GM12864 (cell line): ENCODE measurements at places on chromosomes 16 and 17.

DNA sequence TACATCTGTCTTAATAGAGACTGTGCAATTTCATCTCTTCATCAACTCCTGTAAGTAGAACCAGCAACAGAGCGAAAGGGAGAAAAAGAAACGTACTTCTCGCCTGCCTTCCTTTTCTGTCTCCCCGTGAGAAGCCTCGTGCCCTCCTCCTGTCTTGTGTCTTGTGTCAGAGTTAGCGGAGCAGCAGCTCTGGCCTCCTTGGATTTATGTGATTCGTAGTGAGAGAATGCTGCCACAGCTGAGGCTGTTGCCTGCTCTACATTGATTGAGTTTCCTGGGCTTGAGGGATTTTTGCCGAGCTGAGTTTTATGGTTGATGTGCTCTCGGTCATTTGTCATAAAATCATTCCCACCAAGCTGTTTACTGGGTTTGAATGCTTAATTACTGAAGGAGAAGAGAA is 579.1 kb upstream of the RBFOX1 start:
- DNase-seq, result no peak

DNA sequence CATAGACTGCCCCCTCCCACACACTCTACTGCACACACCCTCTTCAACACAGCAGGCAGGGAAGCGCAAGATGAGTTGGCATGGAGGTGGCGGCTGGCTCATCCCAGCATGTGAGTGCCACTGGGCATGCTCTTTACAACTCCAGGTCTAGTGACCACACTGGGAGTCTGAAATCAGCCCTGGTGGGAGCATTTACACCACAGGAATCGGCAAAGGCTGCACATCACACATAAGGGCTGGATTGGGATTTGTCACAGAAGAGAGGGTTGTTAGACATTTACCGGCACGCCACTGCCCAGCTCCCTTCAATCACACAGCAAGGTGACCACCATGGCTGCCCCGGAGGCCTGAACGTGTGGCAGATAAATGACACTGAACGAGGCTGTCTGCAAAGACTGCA is 49.4 kb downstream of the ENGASE start:
- no peak for DNase-seq

DNA sequence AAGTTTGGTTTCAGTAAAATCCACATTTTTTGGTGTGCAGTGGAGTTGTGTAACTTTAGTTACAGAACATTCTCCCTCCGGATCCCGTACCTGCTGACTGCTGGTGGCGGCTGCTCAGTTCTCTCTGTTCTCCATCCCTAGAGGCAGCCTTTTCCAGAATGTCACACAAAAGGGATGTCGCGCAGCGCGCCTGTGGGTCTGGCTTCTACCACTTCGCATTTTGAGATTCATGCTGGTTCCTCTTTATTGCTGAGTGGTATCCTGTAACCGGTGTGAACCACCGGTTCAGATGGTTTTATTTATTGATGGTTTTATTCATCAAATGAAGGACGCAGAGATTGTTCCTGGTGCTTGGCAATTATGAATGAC is 981 bp upstream of the CEP131 start:
- no peak for DNase-seq

GRCh38 chr16:12547608-12547922 is 256.1 kb downstream of the CPPED1 start:
- no peak for DNase-seq

- no peak for DNase-seq
Observed at GRCh38 chr17:42279776-42280630, 3.8 kb upstream of the STAT5B start.

DNA sequence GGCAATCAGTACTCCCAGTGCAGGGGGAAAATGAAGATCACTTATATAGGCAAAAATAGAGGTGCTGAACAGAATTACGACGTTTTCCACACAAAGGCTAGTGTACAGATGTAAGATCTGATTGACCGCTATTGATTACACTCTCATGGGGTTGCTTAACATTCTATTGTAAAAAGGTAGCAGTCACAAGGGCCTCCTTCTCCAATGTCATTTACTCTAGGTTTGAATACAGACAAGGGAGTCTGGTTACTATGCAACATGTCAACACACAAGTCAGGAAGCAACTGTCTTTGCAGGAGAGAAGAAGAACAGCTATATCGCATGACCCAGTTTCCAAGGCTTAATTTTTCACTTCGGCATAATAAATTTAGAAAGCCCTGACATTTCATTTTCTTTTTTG is 7.9 kb downstream of the KRT37 start:
- no peak for DNase-seq

- no peak for DNase-seq
Observed at GRCh38 chr16:967077-967541, 3.7 kb downstream of the LMF1 start.

GRCh38 chr16:21646091-21646490 is 6.3 kb downstream of the IGSF6 start:
- no peak for DNase-seq

DNA sequence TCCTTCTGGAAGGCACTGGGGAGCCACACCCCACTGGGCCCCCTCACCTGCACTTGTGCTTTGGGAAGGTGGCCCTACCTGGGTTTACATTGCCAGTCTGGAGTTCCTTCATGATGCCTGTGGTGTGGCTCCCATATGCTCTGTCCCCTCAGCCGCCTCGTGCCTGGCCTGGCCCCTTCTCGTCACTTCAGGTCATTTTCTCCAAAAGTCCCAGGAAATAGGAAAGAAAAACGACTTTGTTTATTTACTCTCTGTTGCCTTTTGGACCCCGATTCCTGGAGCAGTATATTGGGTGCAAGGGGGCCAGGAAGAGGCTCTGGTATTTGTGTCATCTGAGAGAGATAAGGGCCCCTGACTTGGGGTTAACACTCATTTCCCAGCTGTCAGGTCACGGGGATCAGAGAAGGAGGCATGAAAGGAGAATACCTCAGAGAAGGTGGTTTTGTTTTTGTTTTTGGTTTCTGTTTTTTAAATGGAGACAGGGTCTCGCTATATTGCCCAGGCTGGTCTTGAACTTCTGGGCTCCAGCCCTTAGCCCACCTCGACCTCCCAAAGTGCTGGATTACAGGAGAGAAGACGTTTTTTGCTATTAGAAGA is 4.7 kb downstream of the SOCS3 start:
- no peak for DNase-seq

DNA sequence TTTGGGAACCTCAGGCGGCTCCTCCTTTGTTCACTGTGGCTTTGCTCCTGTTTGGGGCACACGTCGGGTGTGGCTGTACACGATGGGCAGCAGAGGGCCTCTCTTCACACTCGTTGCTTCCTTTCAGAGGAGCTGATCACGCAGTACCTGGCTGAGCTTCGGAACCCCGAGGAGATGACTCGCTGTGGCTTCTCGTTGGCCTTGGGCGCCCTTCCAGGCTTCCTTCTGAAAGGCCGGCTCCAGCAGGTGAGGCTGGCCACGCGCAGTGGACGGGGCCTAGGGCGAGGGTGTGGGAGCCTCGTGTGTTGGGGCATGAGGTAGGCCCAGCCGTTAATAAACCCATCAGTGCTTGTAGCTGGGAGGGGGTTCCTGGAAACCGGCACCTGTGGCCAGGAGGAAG is 85.0 kb upstream of the ZNF750 start:
- no peak for DNase-seq

GRCh38 chr17:65057531-65058090 is 1.1 kb upstream of the GNA13 start:
- DNase-seq, result no peak

- no peak for DNase-seq
Observed at GRCh38 chr16:27223701-27224100, 20.4 kb downstream of the KDM8 start.

GRCh38 chr16:80968386-80969113 is 38.1 kb downstream of the CMC2 start:
- DNase-seq, result no peak

DNA sequence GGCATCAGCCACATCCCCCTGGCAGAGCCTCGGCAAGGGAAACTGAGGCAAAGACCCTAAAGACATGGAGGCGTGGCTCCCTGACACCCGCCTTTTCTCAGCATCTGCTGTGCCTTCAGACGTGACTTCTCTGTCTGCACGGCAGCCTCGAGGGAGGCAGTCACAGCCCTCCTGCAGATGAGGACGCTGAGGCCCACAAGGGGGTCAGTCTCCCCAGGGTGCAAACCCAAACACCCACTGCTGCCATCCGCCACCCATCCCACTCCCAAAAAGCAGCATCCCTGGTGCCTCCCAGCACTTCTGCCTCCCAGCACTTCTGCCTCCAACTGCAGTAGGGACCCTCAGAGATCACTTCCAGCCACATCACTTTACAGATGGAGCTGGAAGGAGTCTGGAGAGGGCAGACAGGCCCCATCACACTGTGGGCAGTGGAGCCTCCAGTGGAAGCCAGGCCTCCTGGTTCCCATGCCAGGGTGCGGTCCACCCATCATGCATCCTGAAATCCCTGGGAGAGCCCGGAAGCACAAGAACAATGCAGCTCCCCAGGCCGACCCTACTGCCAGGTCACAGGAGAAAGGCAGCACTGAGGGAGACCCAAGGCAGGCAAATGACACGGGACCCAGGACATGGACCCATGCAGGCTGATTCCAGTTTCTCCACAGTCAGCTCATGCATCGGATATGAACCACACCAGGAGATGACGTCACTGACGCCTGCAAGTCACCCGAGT is 23.8 kb downstream of the KDM8 start:
- no peak for DNase-seq

GRCh38 chr16:75109732-75110243 is 6.8 kb downstream of the LDHD start:
- no peak for DNase-seq

DNA sequence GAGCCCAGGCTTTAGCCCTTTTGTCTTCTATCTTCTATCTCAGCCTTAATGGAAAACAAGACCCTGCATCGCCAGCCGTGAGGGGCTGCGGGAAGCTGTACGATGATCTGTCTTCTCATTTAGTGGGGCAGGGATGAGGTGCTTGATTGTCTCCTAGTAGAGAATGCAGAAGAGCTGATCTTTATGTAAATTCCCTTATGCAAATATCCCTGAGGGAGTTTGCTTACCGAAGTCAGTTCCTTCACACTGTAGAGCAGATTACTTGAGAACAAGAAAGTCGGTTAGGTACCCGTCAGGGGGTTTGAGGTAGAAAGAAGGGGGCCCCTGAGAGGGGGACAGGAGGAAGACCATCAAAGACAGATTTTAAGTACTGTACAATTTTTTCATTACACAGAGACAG is 66.2 kb downstream of the IRF8 start:
- no peak for DNase-seq

DNA sequence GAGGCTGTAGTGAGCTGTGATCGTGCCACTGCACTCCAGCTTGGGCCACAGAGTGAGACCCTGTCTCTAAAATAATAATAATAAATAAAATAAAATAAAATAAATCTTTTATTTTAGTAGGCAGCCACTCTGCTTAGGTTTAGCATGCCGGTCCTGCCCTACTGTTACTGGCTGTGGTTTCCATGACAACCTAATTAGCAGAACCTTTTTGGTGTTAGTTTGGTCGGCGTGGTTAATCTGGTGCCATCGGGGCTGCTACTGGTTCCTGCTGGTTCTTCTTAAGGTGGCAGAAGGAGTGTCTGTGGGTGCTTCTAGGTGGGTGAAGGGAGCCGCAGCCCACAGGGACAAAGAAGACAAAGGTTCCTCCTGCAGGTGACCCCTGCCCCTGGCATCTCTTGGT is 37.8 kb upstream of the CBX4 start:
- no peak for DNase-seq

DNA sequence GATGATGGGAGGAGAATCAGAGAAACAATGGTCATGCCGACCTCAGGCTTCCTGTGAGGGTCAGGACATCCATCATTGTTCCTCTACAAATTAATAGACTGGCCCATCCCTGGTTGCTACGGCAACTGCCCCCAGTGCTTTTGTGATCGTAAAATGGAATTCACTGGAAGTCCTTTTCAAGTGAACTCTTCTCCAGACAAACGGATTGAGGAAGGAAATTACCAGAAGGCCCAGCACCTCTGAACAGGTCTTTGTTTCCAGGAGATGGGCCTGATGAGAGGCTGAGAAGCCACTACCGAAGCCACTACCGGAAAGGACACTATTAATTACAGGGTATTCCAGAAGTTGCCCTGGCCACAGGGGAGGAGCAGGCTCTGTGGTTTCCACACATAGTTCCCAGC is 126.0 kb downstream of the MGAT5B start:
- DNase-seq, result no peak
